NCI-H2029 treated with DMSO at 0.1 percent for 48 hours (cell line): ENCODE measurements at places on chromosomes 16 and 17.

DNA sequence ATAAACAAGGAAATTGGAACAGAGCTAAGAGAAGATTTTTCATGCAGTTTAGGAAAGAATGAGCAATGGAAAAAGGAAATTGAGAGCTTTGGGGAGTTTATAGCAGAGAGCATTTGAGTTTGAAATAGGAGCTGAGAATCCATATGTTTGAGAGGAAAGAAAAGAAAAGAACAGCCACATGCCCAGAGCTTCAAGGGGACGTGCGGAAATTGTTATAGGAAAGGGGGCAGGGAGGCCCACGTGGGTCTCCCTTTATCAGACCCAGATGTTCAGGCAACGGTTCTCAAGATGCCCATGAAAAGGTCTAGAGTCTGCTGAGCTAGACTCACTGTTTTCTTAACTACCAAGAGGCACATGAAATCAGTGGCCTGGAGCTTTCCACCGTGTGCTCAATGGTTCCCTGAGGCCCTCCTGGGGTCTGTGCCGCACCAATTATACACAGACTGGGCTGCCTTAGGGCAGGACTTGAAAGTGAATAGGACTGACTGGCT is 31.2 kb downstream of the CHD9 start:
- DNase-seq = no peak

GRCh38 chr17:73163043-73163442 is 1.8 kb upstream of the SSTR2 start:
- DNase-seq = no peak

DNA sequence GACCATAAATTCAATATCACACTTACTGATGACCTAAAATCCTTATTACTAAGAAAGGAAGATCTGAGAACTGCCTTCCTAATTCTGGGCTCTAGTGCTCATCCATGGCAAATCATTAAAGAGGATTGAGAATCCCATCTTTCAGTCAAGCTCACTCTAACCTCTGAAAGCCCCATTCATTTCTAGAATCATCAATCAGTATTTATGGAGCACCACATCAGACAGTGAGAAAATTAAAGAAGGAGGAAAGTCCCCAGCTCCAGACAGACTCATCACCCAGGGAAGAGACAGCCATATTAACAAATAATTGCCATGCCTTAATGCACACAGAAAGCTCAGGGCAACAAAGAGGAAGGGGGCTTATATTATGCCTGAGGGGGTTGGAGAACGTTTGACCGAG is 256.1 kb upstream of the SOX9 start:
- no peak for DNase-seq

GRCh38 chr17:45021607-45022287 is 29.7 kb downstream of the DCAKD start:
- DNase-seq = peak; percentile 27

- no peak for DNase-seq
These were observed 48.5 kb upstream of the HS3ST2 start for GRCh38 chr16:22765479-22765878.

DNA sequence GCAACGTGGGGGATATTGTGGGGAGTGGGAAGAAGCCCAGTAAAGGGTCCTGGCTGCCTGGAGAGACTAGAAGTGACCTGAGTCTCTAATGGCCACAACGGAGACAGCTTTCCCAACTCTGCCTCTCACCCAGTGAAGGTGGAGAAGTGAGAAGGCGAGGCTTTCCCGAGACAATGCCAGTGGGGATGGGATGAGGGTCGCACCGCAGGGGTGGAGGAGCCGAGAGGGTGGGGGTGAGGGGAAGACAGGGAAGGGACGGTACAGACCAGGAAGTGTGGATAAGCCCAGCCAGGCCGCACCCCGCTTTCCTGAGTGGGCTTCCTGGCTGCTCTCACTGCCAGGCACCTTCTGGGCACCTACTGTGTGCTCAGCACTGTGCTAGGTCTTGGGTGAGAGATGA is 7.5 kb upstream of the SPPL2C start:
- DNase-seq = no peak

GRCh38 chr17:281365-281999 is 71.1 kb downstream of the RPH3AL start:
- no peak for DNase-seq

GRCh38 chr17:59001158-59001814 is 105.4 kb downstream of the TRIM37 start:
- DNase-seq = no peak

GRCh38 chr16:77849646-77850258 is 61.4 kb downstream of the VAT1L start:
- DNase-seq = no peak

DNA sequence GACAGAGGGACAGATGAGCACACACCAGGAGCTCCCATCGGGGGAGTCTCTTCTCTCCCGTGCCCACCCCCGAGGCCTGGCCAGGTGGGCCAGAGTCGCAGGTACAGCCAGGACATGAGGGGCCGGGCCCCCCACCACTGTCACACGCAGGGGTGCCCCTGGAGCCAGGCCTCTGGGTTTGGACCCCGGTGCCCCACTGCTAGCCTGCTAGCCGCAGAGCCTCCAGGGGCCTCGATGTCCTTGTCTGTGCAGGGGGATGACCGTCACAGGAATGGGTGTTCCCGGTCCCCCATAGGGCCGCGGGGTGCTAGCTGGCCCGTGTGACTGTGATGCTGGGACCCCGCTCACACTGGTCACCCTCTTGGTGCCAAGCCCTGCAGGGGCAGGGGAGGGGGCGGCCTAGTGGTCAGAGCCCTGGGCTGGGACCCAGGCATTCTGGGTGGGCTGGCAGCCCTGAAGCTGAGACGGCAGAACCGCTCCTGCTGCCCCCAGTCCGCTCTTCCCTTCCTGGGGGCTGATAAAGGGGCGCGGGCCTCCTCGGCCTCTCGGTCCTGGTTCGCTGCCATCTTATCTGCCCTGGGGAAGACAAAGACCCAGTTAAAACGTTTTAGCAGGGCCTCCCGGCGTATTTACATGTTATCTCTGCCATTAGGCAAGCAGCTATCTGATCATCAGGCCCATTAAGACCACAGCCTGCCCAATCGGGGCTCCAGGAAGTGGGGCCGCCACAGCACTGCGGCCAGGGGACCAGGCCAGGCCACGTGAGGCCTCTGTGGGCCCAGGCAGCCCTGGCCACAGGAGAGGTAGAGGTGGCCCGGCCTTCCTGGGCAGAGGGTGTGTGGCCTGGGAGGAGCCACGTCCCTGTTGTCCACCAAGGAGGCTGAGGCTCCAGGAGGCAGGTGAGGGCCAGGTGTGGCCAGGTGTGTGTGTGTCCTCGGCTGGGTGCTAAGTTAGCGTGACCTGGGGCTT is 57.2 kb upstream of the ZC3H18 start:
- DNase-seq = no peak

DNA sequence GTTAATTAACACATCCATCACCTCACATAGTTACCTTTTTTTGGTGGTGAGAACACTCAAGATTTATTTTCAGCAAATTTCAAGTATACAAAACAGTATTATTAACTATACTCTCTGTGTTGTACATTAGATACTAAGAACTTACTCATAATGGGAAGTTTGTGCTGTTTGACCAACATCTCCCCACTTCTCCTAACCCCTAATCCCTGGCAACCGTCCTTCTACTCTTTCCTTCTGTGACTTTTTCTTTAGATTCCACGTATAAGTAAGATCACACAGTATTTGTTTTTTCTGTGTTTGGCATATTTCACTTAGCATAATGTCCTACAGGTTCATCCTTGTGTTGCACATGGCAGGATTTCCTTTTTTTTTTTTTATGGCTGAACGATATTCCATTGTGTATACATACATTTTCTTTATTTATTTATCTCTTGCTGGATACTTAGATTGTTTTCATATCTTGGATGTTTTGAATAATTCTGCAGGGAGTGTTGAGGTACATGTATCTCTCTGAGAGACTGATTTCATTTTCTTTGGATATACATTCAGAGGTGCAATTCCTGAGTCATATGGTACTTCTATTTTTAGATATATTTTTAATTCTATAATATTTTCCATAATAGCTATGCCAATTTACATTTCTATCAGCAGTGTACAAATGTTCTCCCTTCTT is 19.0 kb downstream of the PPM1D start:
- no peak for DNase-seq

DNA sequence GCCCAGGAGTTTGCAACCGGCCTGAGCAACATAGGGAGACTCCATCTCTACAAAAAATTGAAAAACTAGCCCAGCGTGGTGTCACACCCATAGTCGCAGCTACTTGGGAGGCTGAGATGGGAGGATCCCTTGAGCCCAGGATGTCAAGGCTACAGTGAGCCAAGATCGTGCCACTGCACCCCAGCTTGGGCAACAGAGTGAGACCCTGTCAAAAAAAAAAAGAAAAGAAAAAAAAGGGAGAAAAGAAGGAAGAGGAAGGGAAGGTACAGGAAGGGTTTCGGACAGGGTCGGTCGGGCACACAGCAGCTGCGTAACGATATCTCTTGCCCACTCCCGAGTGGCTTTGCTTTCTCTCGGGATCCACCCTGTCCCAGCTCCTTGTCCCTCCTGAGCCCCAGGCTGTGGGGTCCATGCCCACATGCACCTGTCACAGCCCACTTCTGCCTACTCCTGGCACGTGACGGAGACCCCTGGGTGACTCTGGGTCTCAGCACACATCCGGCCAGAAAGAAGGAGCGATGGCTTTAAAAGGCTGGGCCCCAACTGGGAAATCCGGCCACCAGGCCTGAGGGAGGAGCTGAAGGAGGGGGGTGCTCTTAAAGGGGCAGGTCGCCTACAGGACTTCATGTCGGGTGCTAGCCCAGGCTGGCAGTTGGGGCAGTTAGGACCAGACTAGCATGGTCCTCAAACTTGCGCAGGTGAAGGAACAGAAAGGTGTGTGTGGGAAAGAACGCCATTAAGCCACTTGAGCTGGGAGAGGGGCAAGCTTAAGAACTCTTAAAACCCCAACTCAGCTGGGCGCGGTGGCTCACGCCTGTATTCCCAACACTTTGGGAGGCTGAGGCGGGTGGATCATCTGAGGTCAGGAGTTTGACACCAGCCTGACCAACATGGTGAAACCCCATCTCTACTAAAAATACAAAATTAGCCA is at the start of gene GHDC:
Gene GHDC (minus strand): TSS at position 526 of the 931 bp plus-strand sequence. CDS start 913 bp downstream, outside the sequence.
- DNase-seq = peak; percentile 57

DNA sequence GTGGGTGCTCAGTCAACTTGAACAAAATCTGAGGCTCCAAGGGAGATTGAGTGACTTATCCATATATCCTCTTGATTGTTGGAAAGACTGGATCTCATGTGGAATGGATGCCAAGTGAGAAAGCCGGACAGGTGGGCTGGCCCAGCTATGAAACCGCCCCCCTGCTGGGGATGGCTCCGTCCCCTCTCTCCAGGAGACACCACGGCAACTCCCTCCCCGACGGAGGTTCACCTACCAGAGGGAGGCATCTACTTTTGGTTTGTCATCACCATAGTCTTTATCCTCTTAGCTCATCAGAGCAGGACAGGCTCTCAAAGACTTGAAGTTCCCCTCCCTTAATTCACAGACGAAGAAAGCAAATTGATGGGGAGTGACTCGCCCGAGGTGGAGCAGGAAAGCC is 1.8 kb upstream of the ALG1 start:
- DNase-seq = no peak

DNA sequence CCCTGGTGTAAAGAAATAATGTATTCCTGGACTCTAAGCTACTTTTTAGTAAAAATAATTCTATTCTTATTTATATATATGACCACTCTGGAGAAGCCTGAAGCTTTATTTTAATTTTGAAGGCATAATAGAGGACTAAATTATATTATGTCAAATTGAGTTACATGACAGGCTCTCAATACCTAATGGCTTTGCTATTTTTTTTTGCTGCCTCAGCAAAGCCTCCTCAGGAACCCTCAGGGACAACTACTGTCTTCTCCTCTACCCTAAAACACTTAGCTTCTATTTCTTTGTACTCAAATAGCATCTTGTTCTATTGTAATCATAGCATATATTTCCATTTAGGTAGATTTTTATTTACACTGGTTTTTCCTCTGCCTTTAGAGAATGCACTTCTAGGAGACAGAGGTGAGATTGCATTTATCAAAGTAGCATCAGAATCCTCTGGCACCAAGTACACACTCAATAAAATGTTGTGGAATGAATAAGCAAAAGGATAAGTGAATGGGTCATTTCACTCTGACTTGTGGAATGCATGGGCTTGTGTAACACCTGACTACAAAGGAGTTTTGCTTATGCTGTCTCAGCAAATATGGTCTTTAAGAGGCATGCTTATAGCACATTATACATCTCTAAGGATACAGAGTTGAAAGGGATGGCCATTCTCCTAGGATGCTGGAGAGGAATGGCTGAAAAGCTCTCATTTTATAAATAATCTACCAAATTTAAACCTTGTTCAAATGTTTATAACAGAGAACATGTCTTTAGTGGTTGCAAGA is 605.2 kb downstream of the KCNJ2 start:
- DNase-seq = no peak

DNA sequence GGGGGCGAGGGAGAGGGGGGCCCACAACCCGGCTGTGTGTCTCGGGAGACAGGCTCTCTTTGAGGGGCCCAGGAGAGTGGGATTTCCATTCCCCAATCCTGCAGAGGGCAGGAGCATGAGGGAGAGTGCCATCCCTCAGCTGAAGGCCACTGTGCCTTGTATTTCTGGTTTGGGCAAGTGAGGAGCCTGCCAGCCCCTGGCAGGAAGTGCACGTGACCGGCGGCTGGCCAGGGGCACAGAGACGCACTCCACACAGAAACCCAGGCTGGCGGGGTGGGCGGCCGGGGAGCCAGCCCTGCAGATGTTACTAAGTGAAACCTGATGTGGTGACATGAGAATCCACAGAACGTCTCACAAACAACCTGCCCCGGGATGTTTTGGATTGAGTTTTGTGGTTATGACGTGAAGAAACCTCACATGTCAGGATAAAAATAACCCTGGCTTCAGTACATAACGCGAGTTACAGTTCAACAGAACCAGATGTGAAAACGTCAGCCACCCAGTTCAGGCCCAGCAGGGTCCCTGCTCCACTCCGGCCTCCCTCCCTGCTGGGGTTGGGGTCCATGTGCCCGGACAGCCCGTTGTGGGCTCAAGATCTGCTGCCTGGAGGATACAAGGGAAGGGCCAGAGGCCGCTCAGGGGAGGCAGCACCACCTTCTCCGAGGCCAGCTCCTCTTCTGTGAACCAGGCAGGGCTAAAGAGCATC is 51.7 kb upstream of the MTSS2 start:
- DNase-seq = no peak

- DNase-seq = peak; percentile 83
These were observed at the start of gene SOX9 for GRCh38 chr17:72120642-72121163. Gene SOX9 (plus strand): TSS chr17:72121020. CDS start chr17:72121392, 372 bp downstream.

DNA sequence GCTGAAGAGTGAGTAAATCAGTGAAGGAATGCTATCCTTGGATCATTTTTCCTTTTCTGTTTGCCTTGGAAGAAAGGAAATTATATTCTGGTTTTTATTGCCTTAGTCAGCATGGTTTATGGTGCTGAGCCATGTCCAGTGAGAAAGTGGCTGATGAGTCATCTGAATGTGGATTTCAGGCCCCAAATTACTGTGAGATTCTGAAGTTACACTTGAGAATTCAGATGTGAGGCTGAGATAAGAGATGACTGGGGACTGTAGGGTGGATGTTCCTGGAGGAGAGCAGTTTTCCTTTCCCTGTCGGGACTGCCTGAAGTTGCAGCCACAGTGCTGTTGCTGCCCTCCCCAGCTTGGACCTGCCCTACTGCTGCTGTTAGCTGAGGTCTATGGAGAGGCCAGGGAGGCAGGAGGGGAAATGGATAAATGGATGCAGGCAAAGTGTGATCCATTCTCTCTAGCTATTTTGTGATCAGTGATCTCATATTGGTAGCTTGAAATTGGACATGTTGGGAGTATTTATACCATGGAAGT is 4.2 kb upstream of the MAP3K14 start:
- DNase-seq = no peak

- DNase-seq = no peak
These were observed 72.1 kb downstream of the IL21R start for GRCh38 chr16:27474041-27474440.

- DNase-seq = no peak
These were observed 13.8 kb upstream of the ANKRD40CL start for GRCh38 chr17:50781167-50781566.
